ENCODE measurements at places on chromosomes 7 and 10.

DNA sequence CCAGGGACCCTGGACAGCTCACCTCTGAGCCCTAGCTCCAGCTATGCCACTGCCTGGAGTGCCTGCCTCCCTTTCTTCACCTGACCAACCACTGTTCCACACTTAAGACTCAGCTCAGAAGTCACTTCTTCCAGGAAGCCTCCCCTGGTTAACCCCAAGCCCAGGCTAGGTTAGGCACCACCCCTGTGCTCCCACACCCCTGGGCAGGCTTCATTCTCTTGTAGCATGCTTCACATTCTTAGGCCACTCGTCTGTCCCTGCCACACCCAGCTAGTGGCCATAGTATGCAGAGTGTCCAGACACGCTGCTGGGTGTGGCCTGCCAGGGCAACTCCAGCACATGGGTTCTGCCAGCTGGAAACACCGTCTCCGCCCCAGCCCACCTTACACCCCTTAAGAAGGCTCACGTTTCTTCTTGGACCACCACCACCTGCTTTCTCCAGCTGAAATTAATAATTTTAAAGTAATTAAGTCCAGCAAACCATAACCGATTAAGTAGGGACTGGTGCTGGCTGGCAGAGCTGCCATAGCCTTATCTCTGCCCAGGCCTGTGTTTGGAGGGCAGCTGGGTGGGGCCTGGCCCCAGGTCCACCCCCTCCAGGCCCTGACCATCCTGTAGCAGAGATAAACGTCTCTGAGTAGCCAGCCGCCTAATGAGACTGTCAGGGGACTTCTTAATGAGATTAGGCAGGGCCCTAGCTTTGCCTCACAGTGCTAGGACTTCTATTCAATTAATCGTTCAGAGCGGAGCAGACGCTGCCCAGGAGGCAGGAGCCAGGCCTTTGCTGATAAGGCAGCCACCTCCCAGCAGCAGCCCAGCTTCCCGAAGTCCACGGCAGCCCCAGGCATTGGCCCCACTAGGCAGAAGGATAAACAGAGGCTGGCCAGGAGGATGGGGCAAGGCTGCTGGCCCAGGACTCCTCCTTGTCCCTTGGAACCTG is 20.5 kb downstream of the GRID1 start:
- no peaks in the 10 kb centered on the region for H3K4me1 ChIP-seq
- H3K27ac ChIP-seq = no peak overlapping the region
- no peaks in the 10 kb centered on the region for H3K27me3 ChIP-seq
- H3K4me3 ChIP-seq = no peak overlapping the region
- no peak for DNase-seq

- no peak overlapping the region for H3K27ac ChIP-seq
- H3K27me3 ChIP-seq = no peaks in the 10 kb centered on the region
- no peaks in the 10 kb centered on the region for H3K36me3 ChIP-seq
- H3K4me3 ChIP-seq = no peak overlapping the region
- DNase-seq = no peak
Measured at GRCh38 chr7:120504386-120504785, 231.4 kb downstream of the KCND2 start.

GRCh38 chr7:57361406-57361805 is 88.6 kb upstream of the ZNF716 start:
- no peaks in the 10 kb centered on the region for H3K36me3 ChIP-seq
- H3K27ac ChIP-seq = no peak overlapping the region
- no peak overlapping the region for H3K4me3 ChIP-seq
- H3K27me3 ChIP-seq = no peaks in the 10 kb centered on the region
- no peaks in the 10 kb centered on the region for H3K4me1 ChIP-seq
- DNase-seq = no peak

DNA sequence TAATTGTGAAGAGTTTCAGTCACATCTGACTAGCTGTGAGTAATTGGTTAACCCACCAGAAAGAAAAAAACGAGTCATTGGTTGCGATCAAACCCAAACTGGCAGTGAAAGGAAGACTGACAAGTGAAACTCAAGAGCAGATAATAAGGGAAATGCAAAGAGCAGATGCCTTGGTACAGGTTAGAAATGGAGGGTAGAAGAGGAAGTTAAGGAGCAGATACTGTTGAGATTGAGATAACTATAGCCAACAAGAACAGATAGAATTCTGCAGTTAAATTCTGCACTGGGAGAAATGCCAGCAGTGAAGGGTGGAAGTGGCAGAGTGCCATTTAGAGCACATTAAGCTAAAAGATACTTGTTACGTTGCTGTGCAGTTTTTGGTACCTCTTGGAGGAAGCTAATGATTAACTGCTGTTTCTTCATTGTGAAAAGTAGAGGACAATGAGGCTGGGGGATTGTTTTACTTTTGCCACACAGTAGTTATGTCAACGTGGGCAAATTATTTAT is 65.8 kb downstream of the CDK13 start:
- no peaks in the 10 kb centered on the region for H3K4me1 ChIP-seq
- no peaks in the 10 kb centered on the region for H3K27me3 ChIP-seq
- no peak overlapping the region for H3K4me3 ChIP-seq

GRCh38 chr7:70758646-70759045 is 373.3 kb upstream of the GALNT17 start:
- no peaks in the 10 kb centered on the region for H3K36me3 ChIP-seq
- H3K27me3 ChIP-seq = no peaks in the 10 kb centered on the region
- H3K4me1 ChIP-seq = no peaks in the 10 kb centered on the region

DNA sequence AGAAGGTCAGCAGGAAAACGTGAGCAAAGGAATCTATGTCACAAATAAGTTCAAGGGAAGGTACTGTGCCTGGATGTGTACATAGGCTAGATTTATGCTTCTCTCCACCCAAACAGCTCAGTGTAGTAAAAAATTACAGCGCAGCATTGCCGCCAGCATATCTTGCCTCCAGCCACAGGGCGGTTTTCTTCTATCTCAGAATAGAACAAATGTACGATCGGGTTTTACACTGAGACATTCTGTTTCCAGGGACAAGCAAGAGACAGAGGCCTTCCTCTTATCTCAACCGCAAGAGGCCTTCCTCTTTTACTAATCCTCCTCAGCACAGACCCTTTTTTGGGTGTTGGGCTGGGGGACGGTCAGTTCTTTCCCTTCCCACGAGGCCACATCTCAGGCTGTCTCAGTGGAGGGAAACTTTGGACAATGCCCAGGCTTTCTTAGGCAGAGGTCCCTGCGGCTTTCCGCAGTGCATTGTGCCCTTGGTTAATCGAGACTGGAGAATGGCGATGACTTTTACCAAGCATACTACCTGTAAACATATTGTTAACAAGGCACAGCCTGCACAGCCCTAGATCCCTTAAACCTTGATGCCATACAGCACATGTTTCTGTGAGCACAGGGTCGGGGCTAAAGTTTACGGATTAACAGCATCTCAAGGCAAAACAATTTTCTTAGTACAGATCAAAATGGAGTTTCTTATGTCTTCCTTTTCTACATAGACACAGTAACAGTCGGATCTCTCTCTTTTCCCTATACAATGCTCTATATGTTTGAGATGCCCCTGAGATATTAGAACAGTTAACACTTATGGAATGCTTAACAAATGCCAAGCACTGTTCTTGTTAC is 11.6 kb upstream of the ABHD11 start:
- H3K4me3 ChIP-seq = no peak overlapping the region
- DNase-seq = no peak
- no peaks in the 10 kb centered on the region for H3K4me1 ChIP-seq

DNA sequence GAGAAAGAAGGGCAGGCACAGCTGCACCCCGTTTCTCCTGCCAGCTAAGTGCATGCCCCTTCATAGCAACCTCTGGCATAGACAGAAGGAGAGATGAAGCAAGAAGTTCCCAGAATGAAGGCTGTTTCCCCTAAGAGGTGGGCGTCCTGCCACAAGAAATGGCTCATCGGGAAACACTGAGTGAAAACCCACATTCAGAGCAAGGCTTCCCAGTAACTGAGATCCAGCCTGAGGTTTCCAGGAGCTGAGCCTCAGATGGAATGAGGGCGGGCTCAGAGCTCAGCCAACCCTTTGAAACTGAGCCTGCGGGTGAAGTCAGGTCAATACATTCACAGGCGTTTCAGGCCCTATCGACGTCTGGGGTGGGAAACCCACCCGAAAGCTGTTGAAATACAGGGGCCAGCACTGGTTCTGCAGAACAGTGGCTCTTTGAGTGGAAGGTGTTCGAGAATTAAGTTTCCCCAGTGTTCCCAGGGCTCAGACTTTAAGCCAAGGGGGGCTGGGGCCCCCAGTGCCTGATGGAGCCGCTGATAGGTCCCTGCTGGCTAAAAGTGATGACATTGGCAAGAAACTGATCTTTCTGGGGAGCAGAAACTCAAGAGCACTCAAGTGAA is 510.2 kb downstream of the RPS24 start:
- no peaks in the 10 kb centered on the region for H3K27me3 ChIP-seq
- no peaks in the 10 kb centered on the region for H3K4me1 ChIP-seq
- no peak overlapping the region for H3K27ac ChIP-seq

DNA sequence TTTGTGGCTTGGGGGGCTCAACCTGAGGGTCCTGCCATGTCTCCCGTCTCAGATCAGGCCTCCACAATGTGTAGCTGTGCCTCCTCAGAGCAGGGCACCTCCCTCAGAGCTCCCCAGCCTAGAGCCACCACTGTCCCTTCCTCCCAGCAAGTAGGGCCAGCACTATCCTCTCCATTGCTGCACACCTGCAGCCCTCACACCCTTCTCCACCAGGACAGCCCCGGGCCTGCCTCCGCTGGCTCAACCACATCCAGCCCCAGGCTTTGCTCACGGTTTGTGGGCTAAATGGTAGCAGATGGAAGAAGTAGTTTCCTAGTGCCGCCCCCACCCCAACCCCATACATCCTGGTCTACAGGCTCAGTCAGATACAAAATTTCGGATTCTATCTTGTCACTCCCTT is 10.1 kb downstream of the NFKB2 start:
- H3K4me3 ChIP-seq = no peak overlapping the region
- no peak overlapping the region for H3K27ac ChIP-seq
- no peaks in the 10 kb centered on the region for H3K27me3 ChIP-seq
- no peaks in the 10 kb centered on the region for H3K36me3 ChIP-seq
- no peak for DNase-seq
- peaks cover 10% of the 10 kb centered on the region for H3K4me1 ChIP-seq

DNA sequence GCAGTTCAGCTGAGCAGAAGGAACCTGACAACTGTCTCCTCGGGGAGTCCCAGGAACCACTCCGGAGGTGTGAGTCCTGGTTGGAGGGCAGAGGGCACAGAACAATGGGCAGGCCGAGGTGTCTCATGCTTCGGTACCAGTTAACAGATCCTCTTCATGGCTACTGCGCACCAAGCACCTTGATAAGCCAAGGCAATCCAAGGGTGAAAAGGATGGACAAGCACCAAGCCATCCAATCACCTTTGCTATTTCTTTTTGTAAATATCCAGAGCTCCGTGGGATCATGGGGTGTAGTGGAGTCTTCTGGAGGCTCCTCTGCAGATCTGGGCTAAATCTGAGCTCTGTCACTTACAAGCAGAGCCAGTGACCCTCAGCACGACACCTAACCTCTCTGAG is 233.5 kb downstream of the WDR11 start:
- no peaks in the 10 kb centered on the region for H3K27me3 ChIP-seq
- H3K27ac ChIP-seq = no peak overlapping the region
- no peak overlapping the region for H3K4me3 ChIP-seq
- H3K36me3 ChIP-seq = no peaks in the 10 kb centered on the region

- H3K4me1 ChIP-seq = no peaks in the 10 kb centered on the region
- H3K27me3 ChIP-seq = no peaks in the 10 kb centered on the region
- no peaks in the 10 kb centered on the region for H3K36me3 ChIP-seq
- no peak for DNase-seq
- H3K27ac ChIP-seq = no peak overlapping the region
- no peak overlapping the region for H3K4me3 ChIP-seq
Measured at GRCh38 chr7:46421441-46422230, 500.6 kb upstream of the IGFBP3 start.

- no peak overlapping the region for H3K27ac ChIP-seq
- H3K4me1 ChIP-seq = no peaks in the 10 kb centered on the region
- no peak overlapping the region for H3K4me3 ChIP-seq
Measured at GRCh38 chr10:119190353-119190752, 11.7 kb upstream of the PRDX3 start.

GRCh38 chr7:105388356-105389087 is at the start of gene SRPK2:
SRPK2 (minus strand) TSS chr7:105388921.
- no peaks in the 10 kb centered on the region for H3K27me3 ChIP-seq
- H3K4me3 ChIP-seq = peak within 1 kb of the TSS; percentile 97
- H3K27ac ChIP-seq = peak within 1 kb of the TSS; percentile 91
- H3K36me3 ChIP-seq = no peaks in the 10 kb centered on the region
- peaks cover 6% of the 10 kb centered on the region for H3K4me1 ChIP-seq
- DNase-seq = peak; percentile 87

DNA sequence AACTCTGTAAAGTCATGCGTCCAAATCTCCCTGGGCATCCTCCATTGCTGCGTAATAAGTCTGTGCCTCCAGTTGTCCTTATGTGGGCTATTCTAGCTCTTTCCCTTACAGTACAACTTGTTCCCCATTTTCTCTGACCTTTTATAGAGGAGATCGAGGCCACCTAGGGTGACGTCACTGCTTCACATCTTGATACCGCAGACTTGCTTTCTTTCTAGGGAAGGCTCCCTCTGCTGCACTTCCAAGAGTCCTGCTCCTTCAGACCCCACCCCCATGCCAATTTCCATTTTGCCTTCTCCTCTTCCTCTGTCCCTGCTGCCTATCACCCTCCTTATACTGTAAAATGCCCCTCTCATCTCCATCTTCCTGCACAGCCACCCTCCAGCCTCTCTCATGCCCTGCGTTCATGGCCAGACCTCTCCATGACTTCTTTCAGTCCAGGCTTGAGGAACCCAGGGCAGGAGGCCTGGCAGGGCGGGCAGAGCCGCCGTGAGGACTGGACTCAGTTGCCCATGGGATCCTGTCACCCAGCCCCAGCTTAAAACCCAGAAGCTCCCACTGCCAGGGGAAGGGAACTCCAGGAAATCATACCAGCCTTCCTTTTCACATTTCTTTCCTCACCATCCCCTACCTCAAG is 57.5 kb downstream of the CAMK1D start:
- H3K27ac ChIP-seq = peak overlapping the region; percentile 31
- H3K27me3 ChIP-seq = no peaks in the 10 kb centered on the region
- H3K4me3 ChIP-seq = no peak overlapping the region
- H3K4me1 ChIP-seq = no peaks in the 10 kb centered on the region

GRCh38 chr7:76121044-76121443 is 73.1 kb downstream of the MDH2 start:
- no peaks in the 10 kb centered on the region for H3K4me1 ChIP-seq
- no peak overlapping the region for H3K27ac ChIP-seq
- DNase-seq = no peak
- H3K27me3 ChIP-seq = no peaks in the 10 kb centered on the region
- no peak overlapping the region for H3K4me3 ChIP-seq
- H3K36me3 ChIP-seq = no peaks in the 10 kb centered on the region

DNA sequence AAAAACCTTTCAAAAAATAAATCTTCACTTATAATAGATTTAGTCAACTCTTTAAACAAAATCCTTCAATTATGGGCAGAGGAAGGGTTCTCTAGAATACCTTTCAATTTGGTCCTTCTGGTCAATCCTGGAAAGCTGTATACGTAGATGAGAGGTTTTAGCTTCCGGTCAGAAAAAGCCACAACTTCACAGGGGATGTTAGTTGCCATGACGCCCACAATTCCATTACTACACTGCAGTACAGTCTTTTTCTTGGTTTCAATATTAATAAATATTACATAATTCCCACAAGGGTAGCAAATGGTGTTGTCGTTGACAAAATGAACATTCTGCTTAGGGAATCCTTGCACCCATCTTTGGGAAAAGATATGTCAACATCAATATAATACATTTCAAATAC is 1.7 kb downstream of the CFAP43 start:
- DNase-seq = no peak
- no peak overlapping the region for H3K27ac ChIP-seq
- H3K27me3 ChIP-seq = no peaks in the 10 kb centered on the region
- peaks cover 6% of the 10 kb centered on the region for H3K4me1 ChIP-seq
- no peaks in the 10 kb centered on the region for H3K36me3 ChIP-seq

- no peak overlapping the region for H3K27ac ChIP-seq
- H3K4me3 ChIP-seq = no peak overlapping the region
- no peaks in the 10 kb centered on the region for H3K36me3 ChIP-seq
- no peak for DNase-seq
- H3K4me1 ChIP-seq = no peaks in the 10 kb centered on the region
- H3K27me3 ChIP-seq = no peaks in the 10 kb centered on the region
Measured at GRCh38 chr10:89540420-89540949, 5.1 kb upstream of the SLC16A12 start.
